ENCODE measurements at places on chromosomes 12 and 14.

- DNase-seq: no peak
Observed at GRCh38 chr12:77167801-77168200, 102.4 kb upstream of the E2F7 start.

DNA sequence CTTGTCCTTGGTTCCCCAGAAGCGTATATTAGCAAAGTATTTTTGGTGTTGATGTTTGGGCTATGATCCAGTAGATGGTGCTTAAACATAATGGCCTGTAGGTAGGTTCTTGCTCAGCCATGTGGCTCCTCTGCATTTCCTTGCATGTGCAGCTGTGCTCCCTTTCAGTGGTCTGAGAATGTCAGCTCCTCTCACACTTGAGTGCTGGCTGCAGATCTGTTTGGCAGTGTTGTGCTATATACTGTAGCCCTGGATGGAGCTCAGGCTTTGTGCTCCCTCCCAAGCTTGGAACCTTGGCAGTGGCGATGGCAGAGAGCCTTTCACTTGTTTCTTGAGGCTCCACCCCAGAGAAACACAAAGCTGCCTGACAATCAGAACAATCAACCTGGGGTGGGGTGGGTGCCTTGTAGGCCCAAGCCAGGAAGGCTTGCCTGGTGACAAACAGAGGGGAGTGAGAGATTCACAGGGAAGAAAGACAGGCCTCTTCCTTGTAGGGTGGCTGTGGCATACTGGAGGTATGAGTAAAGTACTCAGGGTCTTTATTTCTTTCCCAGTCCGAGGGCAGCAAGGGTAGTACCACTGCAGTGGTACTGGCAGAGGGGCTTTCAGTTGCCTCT lies 255.3 kb downstream of the RAD51B start:
- no peak for DNase-seq

- no peak for DNase-seq
Observed at GRCh38 chr12:24822121-24822899, 126.6 kb downstream of the BCAT1 start.

GRCh38 chr12:108701779-108702441 lies 29.4 kb downstream of the CORO1C start:
- no peak for DNase-seq

- peak; percentile 72 for DNase-seq
Observed at GRCh38 chr12:55931780-55932550, 1.0 kb downstream of the DGKA start.

- DNase-seq: peak; percentile 76
Observed at GRCh38 chr14:75295491-75296345, 17.1 kb downstream of the FOS start.

- DNase-seq: no peak
Observed at GRCh38 chr14:49923442-49923841, 30.6 kb downstream of the ARF6 start.
